ENCODE measurements at places on chromosomes 3 and 15. TPM values are rescaled to one million over a fixed set of nuclear protein-coding genes. Genes with fewer than 3 reads are reported as not detected.
A peak's percentile ranks its signal among the peaks of the same experiment; 100 is the strongest.

The SAMD7 gene
- total RNA-seq = not detected

GRCh38 chr3:139339219-139339906, 4.5 kb upstream of the MRPS22 start:
- no peak overlapping the region for H3K27ac ChIP-seq
- H3K36me3 ChIP-seq = no peaks in the 10 kb centered on the region
- H3K4me3 ChIP-seq = no peak overlapping the region
- no peak for DNase-seq
- H3K27me3 ChIP-seq = no peaks in the 10 kb centered on the region

GRCh38 chr15:58161436-58161930, 23.3 kb downstream of the AQP9 start:
- no peaks in the 10 kb centered on the region for H3K4me1 ChIP-seq
- no peak overlapping the region for H3K27ac ChIP-seq
- H3K27me3 ChIP-seq = no peaks in the 10 kb centered on the region
- DNase-seq = no peak
- H3K36me3 ChIP-seq = no peaks in the 10 kb centered on the region

DNA sequence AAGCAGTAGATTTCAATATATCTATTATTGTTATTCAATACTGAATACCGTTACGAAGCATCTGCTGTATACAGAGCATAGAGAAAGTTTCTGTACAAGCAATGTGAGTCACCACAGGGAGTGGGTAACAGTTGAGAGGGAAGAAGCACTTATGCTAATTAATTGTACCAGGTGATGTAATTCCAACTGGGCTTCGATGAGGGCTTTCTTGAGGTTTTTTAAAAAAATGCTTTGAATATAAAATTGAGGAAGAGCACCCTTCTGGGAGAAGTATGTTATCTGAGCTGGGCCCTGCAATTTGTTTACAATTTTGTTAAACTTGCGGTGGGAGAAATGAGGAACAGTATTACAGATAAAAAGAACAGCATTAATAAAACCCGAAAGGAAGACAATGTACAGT, 197.9 kb downstream of the TPRG1 start:
- no peak overlapping the region for H3K27ac ChIP-seq
- no peaks in the 10 kb centered on the region for H3K4me1 ChIP-seq
- DNase-seq = no peak
- H3K36me3 ChIP-seq = no peaks in the 10 kb centered on the region

DNA sequence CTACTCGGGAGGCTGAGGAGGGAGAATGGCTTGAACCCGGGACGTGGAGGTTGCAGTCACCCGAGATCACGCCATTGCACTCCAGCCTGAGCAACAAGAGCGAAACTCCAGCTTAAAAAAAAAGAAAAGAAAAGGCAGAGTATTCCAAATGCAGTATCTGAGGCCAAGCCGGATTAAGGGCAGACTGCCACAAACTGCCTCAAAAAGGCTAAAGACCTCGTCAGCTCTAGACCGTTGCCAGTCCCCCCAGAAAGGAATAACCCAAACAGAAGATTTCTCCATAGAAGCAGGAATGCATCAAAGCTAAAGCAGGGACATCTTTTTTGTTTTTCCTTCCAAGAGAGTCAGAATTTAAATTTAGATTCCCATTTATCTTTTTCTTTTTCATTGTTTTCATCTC, 72.9 kb downstream of the TM4SF4 start:
- H3K36me3 ChIP-seq = peaks cover 29% of the 10 kb centered on the region
- no peak for DNase-seq
- peaks cover 22% of the 10 kb centered on the region for H3K4me1 ChIP-seq
- no peaks in the 10 kb centered on the region for H3K27me3 ChIP-seq
- peak overlapping the region; percentile 88 for H3K27ac ChIP-seq

The GOLGA8N gene
- total RNA-seq = 1.4 TPM

DNA sequence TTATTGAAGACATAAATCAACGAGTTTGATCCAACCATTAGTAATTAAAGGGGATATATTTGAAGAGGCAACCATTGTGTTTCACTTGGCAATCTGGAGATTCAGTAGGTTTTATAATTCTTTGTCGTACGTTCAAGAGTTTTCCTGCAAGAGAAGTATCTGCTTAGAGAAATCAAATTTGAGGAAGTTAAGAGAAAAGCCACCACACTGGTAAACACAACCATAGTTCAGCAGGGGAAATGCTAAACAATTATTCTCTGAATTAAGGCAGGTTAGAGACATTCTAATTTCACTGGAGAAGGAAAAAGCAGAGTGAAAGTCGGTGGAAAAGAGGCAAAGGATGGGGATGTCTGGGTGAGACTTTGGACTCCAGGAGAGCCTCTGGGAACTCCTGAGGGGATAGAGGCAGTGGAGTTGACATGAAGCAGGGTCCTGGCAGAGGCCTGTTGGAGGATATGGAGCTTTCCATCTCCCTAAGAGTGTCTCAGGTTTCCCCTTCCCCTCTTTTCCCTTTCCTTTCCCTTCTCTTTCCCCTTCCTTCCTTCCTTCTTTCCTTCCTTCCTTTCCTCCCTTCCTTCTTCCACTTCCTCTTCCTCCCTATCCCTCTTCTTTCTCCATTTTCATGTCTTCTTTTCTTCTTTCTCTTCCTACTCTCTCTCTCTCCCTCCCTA, 26.5 kb downstream of the SPINK8 start:
- peaks cover under 1% of the 10 kb centered on the region for H3K4me1 ChIP-seq
- H3K27me3 ChIP-seq = no peaks in the 10 kb centered on the region
- H3K27ac ChIP-seq = no peak overlapping the region
- H3K4me3 ChIP-seq = no peak overlapping the region
- no peaks in the 10 kb centered on the region for H3K36me3 ChIP-seq

DNA sequence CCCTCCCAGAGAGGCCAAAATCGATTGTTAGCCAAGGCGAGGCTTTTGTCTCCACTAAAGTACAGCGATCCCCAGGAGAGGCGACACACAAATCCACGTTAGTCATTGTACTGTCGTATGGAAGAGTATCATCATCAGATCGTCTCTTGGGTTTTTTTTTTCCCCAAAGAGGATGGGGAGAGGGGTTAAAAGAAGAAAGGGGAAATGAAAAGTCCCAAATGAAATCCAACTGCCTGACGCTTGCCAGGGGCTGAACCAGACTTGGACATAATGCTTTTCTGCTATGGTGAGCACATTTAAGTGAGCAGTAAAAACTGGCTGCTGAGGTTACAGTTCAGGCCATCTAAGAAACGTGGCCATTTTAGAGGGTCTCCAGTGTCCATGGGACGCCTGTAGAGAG, 37.9 kb upstream of the CTSH start:
- no peak overlapping the region for H3K4me3 ChIP-seq
- no peak for DNase-seq
- no peak overlapping the region for H3K27ac ChIP-seq

DNA sequence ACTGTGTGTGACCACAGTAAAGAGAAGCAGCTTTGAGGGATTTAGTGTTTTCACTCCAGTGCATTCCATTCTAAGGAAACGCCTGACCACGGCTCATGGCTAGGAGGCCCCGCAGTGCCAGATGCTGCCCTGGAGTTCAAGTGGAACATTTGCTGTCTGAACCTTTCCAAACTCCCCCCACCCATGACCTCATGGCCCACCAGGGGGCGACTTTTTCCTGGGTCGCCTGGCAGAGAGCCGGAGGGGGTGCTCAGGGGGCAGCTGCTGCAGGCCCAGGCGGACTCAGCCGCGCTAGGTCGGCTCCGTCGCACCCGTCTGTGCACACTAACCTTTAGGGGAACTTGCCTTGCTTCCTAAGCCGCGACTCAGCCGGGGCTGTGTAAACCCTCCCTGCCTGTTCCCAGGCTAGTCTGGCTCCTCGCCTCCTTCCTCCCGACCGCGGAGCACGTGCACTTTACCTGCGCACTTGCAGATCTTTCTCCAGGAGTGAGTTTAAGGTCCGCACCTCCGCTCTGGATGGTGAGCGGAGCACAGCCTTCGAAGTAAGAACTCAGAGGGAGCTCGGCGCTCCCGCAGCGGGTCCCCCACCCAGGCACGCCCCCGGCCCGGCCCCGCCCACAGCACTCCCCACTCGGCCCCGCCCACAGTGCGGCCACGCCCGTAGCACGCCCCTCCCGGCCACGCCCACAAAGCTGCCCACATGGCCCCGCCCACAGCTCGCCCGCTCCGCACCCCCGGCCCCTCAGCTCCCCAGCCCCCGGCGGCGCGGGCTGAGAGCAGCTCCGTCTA, at the start of gene OCA2:
Gene OCA2, minus strand, starts transcription at position 550 of the 789 bp plus-strand sequence. CDS start 17,441 bp downstream, outside the sequence.
- peaks cover 6% of the 10 kb centered on the region for H3K4me1 ChIP-seq
- H3K36me3 ChIP-seq = no peaks in the 10 kb centered on the region
- H3K27me3 ChIP-seq = peaks cover 7% of the 10 kb centered on the region
- H3K4me3 ChIP-seq = peak within 1 kb of the TSS; percentile 39
- DNase-seq = peak; percentile 27

GRCh38 chr3:136988651-136989050, 30.9 kb downstream of the IL20RB start:
- no peaks in the 10 kb centered on the region for H3K27me3 ChIP-seq
- H3K27ac ChIP-seq = no peak overlapping the region
- H3K4me3 ChIP-seq = no peak overlapping the region
- H3K4me1 ChIP-seq = no peaks in the 10 kb centered on the region
- no peaks in the 10 kb centered on the region for H3K36me3 ChIP-seq
- no peak for DNase-seq

DNA sequence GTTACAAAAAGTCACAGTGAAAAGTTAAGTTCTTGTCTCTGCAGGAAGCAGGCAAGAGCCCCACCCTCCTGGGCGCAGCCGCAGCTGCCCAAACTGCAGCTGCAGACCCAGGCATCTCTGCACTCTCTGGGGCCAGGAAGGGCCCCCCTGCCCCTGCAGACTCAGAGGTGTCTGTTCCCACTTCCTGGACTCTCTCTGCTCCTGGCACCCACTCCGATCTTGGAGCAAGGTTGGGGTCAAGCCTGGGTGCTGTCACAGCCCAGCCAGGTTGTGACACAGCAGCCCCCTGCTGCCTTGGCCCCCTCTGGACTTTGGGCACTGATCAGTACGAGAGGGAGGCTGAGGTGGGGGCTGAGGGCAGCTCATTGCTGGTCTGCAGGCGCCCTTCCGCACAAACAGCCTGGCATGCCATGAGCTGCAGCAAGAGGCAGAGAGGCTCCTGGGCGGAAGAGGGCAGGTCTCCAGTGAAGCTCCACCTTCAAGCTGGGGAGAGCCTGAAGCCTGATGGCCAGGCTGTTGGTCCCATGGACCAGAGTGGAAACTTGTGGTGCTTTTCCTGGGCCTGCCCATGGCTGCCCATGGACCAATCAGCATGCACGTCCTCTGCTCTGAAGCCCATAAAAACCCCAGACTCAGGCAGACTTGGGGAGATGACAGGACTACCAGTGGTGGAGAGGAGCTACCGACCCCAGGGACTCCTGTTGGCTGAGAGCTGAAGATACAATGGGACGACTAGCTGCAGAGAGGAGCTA, 42.9 kb upstream of the LRRFIP2 start:
- H3K27me3 ChIP-seq = no peaks in the 10 kb centered on the region
- peaks cover 19% of the 10 kb centered on the region for H3K4me1 ChIP-seq
- H3K27ac ChIP-seq = no peak overlapping the region
- H3K36me3 ChIP-seq = no peaks in the 10 kb centered on the region

GRCh38 chr15:77500989-77501388, 80.3 kb downstream of the HMG20A start:
- H3K27ac ChIP-seq = no peak overlapping the region
- H3K4me3 ChIP-seq = no peak overlapping the region
- no peaks in the 10 kb centered on the region for H3K36me3 ChIP-seq
- H3K27me3 ChIP-seq = no peaks in the 10 kb centered on the region

DNA sequence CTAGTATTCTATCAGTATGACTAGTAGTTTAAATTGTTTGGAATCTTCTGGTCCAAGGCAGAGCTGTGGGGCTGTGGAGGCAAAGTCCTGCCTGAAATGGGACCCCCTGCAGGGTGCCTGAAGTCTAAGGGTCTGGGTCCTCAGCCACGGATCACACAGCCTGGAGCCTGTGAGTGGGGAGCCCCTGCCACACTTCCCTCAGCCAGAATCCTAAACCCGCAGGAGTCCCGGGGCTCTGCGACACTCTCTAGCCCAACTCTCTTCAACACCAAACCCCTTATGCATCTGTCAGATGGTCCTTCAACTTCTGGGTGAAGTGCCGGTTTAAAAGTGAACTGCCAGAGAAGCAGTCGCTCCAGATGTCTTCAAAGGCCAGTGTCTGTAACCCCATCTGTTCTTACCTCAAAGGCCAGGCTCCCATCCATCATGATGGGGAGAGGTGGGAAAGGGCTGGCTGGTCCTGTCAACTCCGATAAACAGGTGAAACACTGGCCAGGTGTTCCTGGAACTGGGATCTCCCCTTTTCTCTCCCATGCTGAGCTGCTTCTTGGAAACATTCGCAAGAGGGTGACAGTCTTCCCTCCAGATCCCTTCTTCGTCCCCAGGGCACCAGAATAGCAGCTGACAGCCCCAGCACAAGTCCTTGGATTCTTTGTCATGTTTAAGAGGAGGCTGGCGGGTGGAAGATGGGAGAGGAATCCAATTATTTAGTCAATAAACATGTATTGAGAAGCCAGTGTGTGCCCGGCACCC, 45.6 kb downstream of the CPN2 start:
- no peaks in the 10 kb centered on the region for H3K4me1 ChIP-seq
- no peak overlapping the region for H3K27ac ChIP-seq
- no peak for DNase-seq
- H3K27me3 ChIP-seq = no peaks in the 10 kb centered on the region
- H3K36me3 ChIP-seq = no peaks in the 10 kb centered on the region

The RBP2 gene
- not detected for total RNA-seq
